ENCODE measurements at places on chromosomes 16 and 17. TPM values are rescaled to one million over a fixed set of nuclear protein-coding genes. Genes with fewer than 3 reads are reported as not detected.

GRCh38 chr16:10616756-10617640, 36.6 kb upstream of the EMP2 start:
- DNase-seq: peak; percentile 52

DNA sequence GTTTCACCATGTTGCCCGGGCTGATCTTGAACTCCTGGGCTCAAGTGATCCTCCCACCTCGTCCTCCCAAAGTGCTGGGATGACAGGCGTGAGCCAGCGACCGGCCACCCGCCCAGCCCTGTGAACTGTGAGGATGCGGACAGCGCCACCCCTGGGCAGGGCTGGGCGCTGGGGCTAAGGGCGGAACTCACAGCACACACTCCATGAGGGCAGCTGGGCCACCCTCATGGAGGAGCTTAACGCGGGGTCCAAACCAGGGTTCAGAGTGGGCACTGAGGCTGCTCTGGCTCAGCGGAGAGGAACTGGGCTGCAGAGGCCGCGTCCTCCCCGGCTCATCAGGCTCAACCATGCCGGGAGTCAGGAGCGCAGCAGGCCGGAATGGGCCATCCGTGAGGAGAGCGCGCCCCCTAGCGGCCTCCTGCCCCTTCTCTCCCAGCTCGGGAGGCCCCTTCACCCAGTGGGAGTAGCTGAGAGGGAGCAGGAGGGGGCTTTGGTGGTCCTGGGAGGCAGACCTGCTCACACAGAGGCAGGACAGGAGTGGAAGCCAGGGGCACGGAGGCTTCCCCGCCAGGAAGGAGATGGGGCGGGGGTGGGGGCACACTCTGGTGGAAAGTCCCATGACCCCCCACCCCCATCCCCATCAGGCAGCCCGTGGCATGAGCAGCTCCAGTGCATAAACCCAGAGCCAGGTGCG, 13.8 kb downstream of the CORO7 start:
- peak; percentile 81 for DNase-seq

GRCh38 chr17:81509972-81510784, 2.4 kb downstream of the ACTG1 start:
- no peak for DNase-seq

DNA sequence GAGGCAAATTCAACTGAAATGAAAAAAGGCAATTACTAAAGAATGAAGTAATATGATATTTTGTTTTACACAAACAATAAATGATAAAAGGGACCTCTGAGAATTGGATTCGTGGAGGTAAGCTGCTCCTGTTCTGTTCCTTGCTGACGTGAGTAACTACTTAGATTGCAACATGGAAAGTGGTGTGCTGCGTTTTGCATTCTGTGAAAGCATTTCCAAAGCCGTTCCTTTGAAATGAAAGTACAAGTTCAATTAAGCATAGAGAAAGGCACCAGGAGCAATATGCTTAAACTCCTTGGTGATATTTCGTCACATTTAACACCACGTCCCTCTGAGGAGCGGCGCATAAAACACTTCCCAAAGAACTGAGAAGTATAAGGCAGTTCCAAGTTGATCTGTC, 381.7 kb downstream of the UTP18 start:
- no peak for DNase-seq

- no peak for DNase-seq
Observed at GRCh38 chr16:2372684-2373083, 32.2 kb upstream of the ABCA3 start.

DNA sequence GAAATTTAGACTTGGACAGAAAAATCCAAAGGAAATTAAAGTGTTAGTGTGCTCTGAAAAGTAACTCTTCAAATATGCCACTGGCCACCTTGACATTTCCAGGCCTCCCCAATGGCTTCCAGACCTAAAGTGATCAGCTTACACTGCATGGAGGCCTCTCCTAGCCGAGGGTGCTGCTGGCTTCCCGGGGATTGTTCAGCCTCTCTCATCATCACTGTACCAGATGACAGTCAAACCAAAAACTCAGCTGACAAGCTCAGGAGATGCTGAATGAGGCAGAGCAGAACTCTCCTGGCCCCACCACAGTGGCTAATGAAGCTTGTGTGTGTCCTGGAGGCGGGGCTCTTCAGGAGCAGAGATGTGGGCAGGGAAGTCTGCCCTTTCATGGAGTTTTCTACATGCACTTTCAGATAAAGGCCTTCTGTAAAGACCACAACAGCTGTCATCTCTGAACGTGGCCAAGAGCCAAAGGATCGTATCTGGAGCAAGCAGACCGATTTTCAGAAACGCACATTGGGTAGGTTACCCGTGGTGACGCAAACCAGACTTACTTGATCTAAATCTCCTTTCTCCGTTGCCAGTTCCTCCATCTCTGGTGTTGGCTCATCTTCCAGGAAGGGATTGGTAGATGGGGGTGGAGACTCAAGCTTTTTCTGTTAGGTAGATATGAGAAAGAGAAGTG, 113.3 kb downstream of the VPS53 start:
- no peak for DNase-seq

- no peak for DNase-seq
Observed at GRCh38 chr16:30009085-30009862, 1.6 kb downstream of the DOC2A start.

The NDUFB10 gene
- total RNA-seq: 133 TPM
